ENCODE measurements at places on chromosomes 13 and 19. TPM values are rescaled to one million over a fixed set of nuclear protein-coding genes. Genes with fewer than 3 reads are reported as not detected.
A peak's percentile ranks its signal among the peaks of the same experiment; 100 is the strongest.

ZNF490 gene
- 8.2 TPM for total RNA-seq

OLFM2 gene
- total RNA-seq = 97.4 TPM

ZNF536 gene
- 0.43 TPM for total RNA-seq

ERICH6B gene
- not detected for total RNA-seq

MAP4K1 gene
- 1.7 TPM for total RNA-seq

BLOC1S3 gene
- total RNA-seq = 14.5 TPM

CEBPG gene
- 31.7 TPM for total RNA-seq

ZNF546 gene
- 3.0 TPM for total RNA-seq

DNA sequence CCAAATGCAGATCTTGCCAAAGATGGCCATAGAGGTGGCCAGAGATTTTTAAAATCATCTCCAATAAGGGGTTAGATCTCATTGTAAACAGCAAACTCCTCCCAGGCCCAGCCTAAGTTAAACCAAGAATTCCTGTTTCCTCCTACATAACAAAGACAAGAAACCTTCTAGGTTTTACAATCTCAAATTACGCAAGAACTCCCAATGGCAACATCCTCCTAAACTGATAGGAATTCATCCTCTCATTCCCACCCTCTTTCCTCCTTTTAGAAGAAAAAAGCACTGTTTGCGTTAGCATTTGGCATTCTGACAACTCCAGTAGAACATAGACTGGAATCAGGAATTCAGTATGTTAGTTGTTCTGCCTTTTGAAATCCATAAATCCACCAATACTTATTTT, 14.6 kb downstream of the PROSER1 start:
- no peak for DNase-seq

GRCh38 chr19:2327773-2328400, 499 bp downstream of the LSM7 start:
- DNase-seq = peak; percentile 88

DNA sequence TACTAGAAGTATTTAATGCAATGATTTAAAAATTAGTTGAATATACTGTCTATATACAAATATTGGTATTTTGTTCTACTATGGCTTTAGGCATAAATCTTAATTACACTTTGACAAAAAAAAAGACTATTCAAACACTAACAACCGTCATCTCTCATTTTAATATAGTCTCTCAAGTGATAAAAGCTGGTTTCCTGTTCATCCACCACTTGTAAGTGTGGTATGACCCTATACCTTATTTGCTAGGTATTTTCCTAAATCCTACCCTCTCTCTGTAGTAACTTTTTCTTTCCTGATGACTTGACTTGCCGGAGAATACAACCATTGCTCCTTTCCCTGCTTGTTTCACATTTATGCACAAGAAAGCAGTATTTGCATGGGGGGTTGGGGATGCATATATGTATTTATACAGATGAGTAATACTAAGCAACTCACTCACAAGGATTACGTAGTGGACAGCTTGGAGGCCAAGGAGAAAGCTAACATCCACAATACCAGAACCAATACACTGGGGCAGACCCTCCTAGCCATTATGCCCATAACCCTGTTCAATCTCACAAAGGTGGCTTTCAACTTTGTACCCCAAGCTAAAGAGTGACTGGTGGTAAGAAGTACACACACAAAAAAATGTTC, 12.7 kb upstream of the EFNB2 start:
- DNase-seq = no peak

DNA sequence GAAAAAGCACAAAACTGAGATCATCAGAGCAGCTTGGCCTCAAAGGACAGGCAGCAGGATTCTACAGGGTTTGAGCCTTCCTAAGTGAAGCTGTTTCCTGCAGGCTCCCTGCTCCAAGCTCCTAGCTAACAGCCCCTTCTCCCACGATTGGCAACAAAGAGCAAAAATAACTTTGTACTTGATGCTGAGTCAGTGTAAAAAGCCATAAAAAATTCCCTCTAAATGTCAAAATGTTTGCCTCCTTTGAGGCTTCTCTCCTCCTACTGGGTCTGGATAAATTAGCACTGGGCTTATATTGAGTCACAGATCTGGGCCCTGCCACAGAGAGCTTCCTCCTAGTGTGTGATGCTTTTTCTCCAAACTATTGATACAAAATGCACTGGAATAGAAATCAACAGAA, 153.3 kb downstream of the TNFRSF19 start:
- DNase-seq = peak; percentile 61

DNA sequence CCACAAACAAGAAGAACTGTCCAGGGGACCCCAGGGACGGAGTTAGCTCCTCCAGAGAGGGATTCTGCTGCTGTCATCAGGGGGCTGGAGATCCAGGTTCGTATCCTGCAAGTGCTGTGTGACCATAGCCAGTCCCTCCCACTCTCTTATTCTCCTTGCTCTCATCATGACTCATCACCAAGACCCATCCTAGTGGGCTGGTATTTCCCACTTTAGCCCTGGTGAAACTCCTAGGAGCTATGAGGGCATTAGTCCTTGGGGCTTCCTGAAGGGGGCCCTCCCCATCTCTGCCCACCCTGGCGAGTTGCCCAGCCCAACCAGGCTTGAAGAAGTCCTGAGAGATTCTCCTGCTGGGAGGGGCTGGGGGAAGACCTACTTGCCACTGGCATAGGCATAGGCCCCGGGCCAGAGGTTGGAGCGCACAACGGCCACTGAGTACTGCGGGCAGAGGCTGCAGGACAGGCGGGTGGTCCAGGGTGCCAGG, 7.5 kb upstream of the DMWD start:
- peak; percentile 50 for DNase-seq

DNA sequence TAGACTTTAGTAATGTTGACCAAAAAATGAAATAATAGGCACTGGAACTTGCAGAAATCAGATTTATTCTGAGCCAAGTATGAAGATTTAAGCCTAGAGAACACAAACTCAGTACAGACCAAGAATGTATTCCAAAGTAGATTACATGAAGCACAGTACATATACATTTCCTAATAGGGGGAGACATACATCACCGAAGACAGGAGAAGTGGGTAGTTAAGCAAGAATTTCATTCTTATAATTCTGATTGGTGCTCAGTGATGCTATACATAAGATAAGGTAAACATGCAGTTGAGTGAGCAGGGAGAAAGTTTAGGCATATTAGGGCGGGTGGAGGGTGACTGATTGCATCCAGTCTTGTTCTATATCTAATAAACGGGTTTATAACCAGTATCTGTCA, 2218.8 kb downstream of the PCDH9 start:
- no peak for DNase-seq

- no peak for DNase-seq
These were observed 550.5 kb downstream of the IRS2 start for GRCh38 chr13:109235901-109236300.

DNA sequence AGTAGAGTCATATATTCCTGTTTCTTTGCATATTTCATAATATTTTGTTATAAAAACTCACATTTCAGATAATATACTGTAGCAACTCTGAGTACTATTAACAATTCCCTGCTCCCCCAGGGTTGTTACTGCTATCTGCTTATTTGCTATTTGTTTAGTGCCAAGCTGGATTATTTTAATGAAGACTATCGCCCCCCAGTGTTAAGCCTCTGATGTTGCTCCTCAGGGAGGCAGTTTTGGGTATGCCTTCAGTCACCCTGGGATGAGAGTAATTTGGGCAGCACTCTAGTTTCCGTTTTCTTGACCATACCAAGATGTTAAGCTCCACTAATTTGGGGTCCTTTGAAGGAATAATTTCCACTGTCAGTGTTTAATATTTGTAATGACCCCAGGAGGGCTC, 46.0 kb downstream of the MICU2 start:
- DNase-seq = no peak

DNA sequence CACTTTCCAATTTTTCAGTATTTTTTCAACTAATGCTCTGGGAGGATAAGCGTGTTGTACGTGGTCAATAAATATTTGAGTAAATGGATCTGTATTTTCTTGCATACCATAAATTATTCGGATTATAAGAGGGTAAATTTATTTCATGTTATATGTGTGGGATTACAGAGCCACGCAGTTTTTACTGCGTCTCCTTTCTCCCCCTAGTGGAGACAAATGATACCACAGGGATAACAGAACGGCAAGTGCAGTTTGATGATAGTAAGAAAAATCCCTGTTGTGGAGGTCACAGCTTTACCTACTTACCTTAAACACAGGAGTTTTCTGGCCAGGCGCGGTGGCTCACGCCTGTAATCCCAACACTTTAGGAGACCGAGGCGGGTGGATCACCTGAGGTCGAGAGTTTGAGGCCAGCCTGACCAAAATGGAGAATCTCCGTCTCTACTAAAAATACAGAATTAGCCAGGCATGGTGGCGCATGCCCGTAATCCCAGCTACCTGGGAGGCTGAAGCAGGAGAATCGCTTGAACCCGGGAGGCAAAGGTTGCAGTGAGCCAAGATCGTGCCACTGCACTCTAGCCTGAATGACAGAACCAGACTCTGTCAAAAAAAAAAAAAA, 16.8 kb downstream of the MBD3L2B start:
- DNase-seq = no peak

GRCh38 chr13:99658261-99658991, 157.2 kb downstream of the TM9SF2 start:
- DNase-seq = peak; percentile 33

DNA sequence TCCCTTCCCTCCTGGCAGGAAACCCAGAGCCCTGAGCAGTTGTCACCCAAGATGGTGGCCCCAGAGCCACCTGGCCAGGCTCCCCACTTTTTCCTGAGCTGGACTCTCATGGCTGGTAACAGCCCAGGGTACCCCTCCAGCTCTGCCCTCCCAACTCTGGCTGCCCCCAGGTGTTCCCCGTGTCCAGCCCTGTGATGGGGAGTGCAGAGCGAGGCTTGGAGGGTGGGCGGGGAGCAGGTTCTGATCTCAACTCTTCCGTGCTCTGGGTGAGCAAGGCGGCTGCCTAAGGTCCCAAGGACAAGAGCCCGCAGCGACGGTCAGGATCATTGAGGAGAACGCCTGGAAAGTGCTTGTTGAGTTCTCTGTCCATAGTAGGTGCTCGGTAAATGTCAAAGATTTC, 54.7 kb upstream of the GAS6 start:
- DNase-seq = no peak

DNA sequence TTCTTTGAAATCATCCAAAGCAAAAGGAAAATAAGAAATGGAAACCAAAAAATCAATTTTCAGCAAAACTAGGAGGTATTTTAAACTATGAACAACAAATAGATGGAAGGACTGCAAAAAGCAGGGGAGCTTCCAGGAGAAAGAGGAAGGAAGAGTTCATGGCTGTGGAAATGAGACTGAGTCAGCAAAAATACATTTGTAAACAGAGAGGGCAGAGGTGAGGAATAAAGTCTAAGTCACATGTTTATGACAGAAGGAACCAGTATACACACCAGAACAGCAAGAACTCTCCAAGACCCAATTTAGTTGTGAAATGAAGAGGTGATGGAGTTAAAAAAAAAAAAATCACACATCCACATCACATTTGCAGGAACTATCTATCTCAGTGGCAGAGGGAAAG, 69.6 kb downstream of the RNASEH2B start:
- no peak for DNase-seq

GRCh38 chr19:58571575-58571947, 1.6 kb downstream of the MZF1 start:
- DNase-seq = no peak

GRCh38 chr13:70237131-70237530, 128.9 kb upstream of the KLHL1 start:
- DNase-seq = peak; percentile 6

DNA sequence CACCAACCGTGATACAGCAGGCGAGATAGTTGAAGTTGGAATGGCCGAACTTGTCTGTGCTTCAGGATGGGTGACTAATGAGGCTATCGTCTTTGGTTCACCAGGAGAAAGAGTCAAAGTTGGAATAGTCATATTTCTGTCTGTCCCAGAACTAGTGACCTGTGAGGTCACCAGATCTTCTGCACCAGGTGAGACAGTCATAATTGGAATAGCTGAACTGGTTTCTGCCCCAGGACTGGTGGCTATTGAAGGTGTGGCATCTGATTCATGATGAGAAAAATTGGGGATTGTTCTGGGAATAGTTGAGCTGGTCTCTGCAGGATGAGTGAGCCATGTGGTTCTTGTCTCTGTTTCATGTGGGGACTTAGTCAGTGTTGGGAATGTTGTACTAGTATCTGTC, 71.6 kb downstream of the MUC16 start:
- DNase-seq = no peak

DNA sequence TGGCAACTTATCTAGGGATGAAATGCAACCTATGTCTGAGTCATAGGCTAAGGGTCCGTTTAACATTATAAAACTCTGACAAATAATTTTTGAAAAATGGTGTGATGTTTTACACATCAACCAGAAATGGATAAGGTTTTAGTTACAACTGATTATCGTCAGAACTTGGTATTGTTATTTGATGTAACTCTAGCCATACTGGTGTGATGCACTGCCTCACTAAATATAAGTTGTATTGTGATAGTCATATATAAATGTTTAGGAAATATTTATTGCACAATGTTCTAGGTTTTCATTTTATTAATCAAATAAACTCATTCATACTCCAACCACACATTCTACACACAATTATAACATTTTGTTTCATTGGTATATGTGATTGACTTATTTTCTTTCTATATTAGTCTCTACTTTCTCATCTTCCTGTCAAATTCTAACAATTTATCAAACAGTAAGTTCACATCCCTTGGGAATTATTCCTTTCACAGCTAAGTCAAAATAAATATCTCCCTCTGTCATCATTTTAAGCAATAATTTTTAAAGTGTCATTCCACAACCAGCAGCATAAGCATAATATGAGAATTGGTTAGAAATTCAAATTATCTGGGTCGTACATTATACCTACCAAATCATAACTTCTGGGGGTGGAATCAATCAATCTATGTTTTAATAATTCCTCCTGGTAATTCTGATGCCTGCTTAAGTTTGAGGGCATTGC, 873.9 kb downstream of the SLITRK1 start:
- no peak for DNase-seq
